Progenitor cell of endocrine pancreas (in vitro differentiated cells): ENCODE measurements at places on chromosomes 5 and 9. TPM values are rescaled to one million over a fixed set of nuclear protein-coding genes. Genes with fewer than 3 reads are reported as not detected.
A peak's percentile ranks its signal among the peaks of the same experiment; 100 is the strongest.

IL5 gene
- not detected in 2 replicates for total RNA-seq

DNA sequence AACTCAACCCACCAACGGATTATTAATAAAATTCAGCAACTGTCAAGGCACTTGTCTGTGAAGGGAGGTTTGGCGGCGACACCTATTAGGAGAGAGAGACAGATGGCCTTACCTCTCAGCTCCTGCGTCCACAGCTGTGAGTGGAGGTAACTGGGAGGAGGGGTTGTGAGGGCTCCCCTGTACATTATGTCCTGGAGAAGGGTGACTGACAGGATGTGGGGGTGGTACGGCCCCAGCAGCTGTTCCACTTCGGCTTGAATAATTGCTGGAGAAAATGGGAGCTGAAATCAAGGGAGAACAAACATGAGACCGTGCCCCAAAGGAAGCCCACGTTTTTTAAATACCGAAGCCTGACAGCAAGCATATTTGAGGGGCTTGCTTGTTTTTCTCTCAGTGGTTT lies 353.5 kb upstream of the RFX3 start:
- peaks cover 11% of the 10 kb centered on the region for H3K4me1 ChIP-seq
- no peak overlapping the region for H3K4me3 ChIP-seq
- peak overlapping the region; percentile 88 for H3K27ac ChIP-seq
- peaks cover 19% of the 10 kb centered on the region for H3K36me3 ChIP-seq
- no peak for DNase-seq

HTR4 gene
- not detected in 2 replicates for total RNA-seq

DNA sequence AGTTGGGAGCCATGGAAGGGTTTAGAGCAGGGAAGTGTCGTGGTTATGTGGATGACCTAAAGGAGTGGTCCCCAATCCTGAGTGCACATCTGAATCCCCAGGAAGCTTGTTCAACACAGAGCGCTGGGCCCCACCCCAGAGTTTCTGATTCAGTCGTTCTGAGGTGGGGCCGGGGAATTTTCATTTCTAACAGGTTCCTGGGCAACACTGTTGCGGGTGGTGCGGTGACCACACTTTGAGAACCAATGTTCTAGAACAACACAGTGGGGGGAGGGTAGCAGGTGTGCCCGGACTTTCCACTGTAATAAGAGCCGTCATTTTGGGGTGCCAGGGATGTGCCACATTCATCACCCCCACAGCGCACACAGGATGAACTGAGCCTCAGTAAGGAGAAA lies 39.3 kb downstream of the DUSP1 start:
- peaks cover 14% of the 10 kb centered on the region for H3K4me1 ChIP-seq
- H3K4me3 ChIP-seq, result no peak overlapping the region
- H3K36me3 ChIP-seq, result no peaks in the 10 kb centered on the region
- H3K27ac ChIP-seq, result no peak overlapping the region
- peaks cover 5% of the 10 kb centered on the region for H3K27me3 ChIP-seq

KIF4B gene
- not detected in 2 replicates for total RNA-seq

DNA sequence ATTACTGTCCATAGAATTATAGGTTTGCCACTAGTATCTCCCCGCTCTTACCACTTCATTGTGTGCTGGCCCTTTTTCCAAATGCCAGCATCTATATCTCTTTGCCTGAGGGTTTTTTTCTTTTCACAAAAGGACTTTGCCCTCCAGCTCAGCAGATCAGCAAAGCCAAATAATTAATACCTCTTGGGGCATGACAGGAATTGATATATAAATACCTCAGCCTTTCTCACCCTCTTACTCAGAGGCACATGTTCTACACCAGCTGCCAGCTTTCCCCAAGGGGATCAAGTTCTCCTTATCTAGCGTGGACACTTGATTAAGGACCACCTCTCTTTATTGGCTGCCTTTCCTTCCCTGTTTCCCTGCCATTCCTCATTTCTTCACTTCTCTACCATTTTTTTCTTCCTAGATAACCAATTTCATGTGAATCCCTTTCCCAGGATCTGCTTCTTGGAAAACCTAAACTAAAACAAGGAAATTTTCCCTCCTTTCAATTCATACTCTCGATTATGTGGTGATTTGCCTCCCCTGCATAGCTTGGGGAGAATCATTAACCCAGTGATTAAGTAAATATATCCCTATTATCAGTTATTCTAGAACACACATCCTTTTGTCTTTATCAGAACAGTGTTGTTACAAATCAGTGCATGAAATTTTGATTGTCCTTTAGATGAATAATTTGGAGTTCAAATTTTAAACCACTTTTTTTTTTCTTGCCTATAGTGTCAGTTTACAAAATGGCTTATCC lies 6.9 kb upstream of the NUDT12 start:
- H3K4me1 ChIP-seq, result peaks cover 16% of the 10 kb centered on the region
- H3K4me3 ChIP-seq, result peak overlapping the region; percentile 2

GRCh38 chr5:175520321-175520720 lies 42.0 kb downstream of the SFXN1 start:
- peaks cover 4% of the 10 kb centered on the region for H3K4me1 ChIP-seq
- no peak for DNase-seq
- peaks cover 47% of the 10 kb centered on the region for H3K36me3 ChIP-seq
- no peaks in the 10 kb centered on the region for H3K27me3 ChIP-seq
- no peak overlapping the region for H3K4me3 ChIP-seq
- H3K27ac ChIP-seq, result no peak overlapping the region

SLC4A9 gene
- total RNA-seq, result 0.31 and 0.58 TPM in 2 replicates

SPINK1 gene
- 3,409 and 3,546 TPM in 2 replicates for total RNA-seq

GRCh38 chr9:35945341-35946018 lies 12.5 kb downstream of the OR2S2 start:
- DNase-seq, result peak; percentile 52
- H3K36me3 ChIP-seq, result no peaks in the 10 kb centered on the region
- H3K27me3 ChIP-seq, result peaks cover 30% of the 10 kb centered on the region

GRCh38 chr5:134103397-134103796 lies 11.1 kb upstream of the TCF7 start:
- no peak overlapping the region for H3K27ac ChIP-seq
- H3K4me3 ChIP-seq, result no peak overlapping the region
- H3K27me3 ChIP-seq, result peaks cover 10% of the 10 kb centered on the region
- no peaks in the 10 kb centered on the region for H3K36me3 ChIP-seq
- DNase-seq, result no peak

- H3K27me3 ChIP-seq, result no peaks in the 10 kb centered on the region
- peaks cover 8% of the 10 kb centered on the region for H3K4me1 ChIP-seq
Observed at GRCh38 chr5:111313017-111313724, 89.0 kb downstream of the CAMK4 start.

TSSK1B gene
- 0.27 and 0.29 TPM in 2 replicates for total RNA-seq

CFAP90 gene
- 2.1 and 2.8 TPM in 2 replicates for total RNA-seq

GRCh38 chr9:87581513-87581912 lies 83.8 kb downstream of the DAPK1 start:
- H3K27me3 ChIP-seq, result no peaks in the 10 kb centered on the region
- peak overlapping the region; percentile 95 for H3K27ac ChIP-seq
- H3K36me3 ChIP-seq, result peaks cover 6% of the 10 kb centered on the region
- DNase-seq, result no peak
- H3K4me1 ChIP-seq, result peaks cover 54% of the 10 kb centered on the region

- no peak overlapping the region for H3K27ac ChIP-seq
- H3K36me3 ChIP-seq, result no peaks in the 10 kb centered on the region
- H3K27me3 ChIP-seq, result peaks cover 18% of the 10 kb centered on the region
- DNase-seq, result no peak
- H3K4me1 ChIP-seq, result no peaks in the 10 kb centered on the region
- H3K4me3 ChIP-seq, result no peak overlapping the region
Observed at GRCh38 chr9:136741883-136742571, 713 bp downstream of the LCN10 start.

DNA sequence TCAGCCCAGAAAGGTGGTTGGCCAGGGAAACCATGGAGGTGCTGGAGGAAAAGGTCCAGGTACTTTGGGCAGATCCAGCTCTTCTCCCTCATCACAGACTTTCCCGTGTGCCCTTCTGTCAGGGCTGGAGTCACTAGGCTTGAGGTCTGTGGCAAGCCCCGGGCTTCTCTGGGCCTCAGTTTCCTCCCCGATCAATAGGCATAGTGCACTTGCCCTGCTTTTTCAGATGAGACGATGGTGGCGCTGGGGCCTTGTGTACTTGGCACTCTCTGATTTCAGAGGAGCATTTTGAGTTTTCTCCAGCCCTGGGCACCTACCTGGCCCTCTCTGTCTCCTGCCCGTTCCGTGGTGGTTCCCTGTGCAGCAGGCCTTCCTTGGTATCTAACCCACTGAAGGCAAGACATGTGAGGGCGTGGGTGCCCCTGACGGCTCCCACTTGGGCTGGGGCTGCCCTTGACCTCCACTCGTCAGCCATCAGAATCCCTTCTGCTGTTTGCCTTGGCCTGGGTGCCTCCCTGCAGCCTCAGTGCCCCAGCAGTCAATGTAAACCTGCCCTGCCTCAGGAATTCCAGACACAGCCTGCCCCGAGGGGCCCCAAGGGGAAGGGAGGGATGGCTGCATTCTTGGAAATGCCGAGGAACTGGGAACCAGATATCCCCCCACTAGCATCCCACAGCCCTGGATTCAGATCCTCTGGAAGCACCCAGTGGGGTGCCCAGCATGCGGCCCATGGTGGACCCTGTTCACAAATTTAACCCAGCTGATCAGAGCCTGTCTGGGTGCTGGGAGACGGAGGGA lies 66.3 kb upstream of the COL5A1 start:
- peak; percentile 7 for DNase-seq
- no peak overlapping the region for H3K27ac ChIP-seq
- no peaks in the 10 kb centered on the region for H3K36me3 ChIP-seq
- no peak overlapping the region for H3K4me3 ChIP-seq

- no peaks in the 10 kb centered on the region for H3K4me1 ChIP-seq
- peaks cover 4% of the 10 kb centered on the region for H3K27me3 ChIP-seq
- no peaks in the 10 kb centered on the region for H3K36me3 ChIP-seq
- H3K27ac ChIP-seq, result peak overlapping the region; percentile 7
- DNase-seq, result no peak
Observed at GRCh38 chr5:5079876-5080275, 60.3 kb upstream of the ADAMTS16 start.

- H3K27ac ChIP-seq, result no peak overlapping the region
- no peak overlapping the region for H3K4me3 ChIP-seq
- H3K36me3 ChIP-seq, result no peaks in the 10 kb centered on the region
- no peak for DNase-seq
Observed at GRCh38 chr5:77298146-77298545, 87.7 kb downstream of the PDE8B start.

GRCh38 chr5:172481011-172481800 lies 26.9 kb upstream of the SH3PXD2B start:
- peaks cover 27% of the 10 kb centered on the region for H3K27me3 ChIP-seq
- H3K36me3 ChIP-seq, result no peaks in the 10 kb centered on the region
- DNase-seq, result no peak
- H3K4me1 ChIP-seq, result no peaks in the 10 kb centered on the region

COL15A1 gene
- total RNA-seq, result not detected in 2 replicates

CYSTM1 gene
- 28.1 and 30.9 TPM in 2 replicates for total RNA-seq

- H3K4me1 ChIP-seq, result peaks cover 20% of the 10 kb centered on the region
- H3K36me3 ChIP-seq, result no peaks in the 10 kb centered on the region
- DNase-seq, result no peak
- H3K27ac ChIP-seq, result no peak overlapping the region
- no peaks in the 10 kb centered on the region for H3K27me3 ChIP-seq
Observed at GRCh38 chr9:134378901-134379338, 52.7 kb downstream of the RXRA start.

DND1 gene
- total RNA-seq, result 3.1 and 4.0 TPM in 2 replicates

- H3K4me1 ChIP-seq, result no peaks in the 10 kb centered on the region
- H3K4me3 ChIP-seq, result no peak overlapping the region
- H3K36me3 ChIP-seq, result no peaks in the 10 kb centered on the region
- H3K27ac ChIP-seq, result no peak overlapping the region
- H3K27me3 ChIP-seq, result no peaks in the 10 kb centered on the region
Observed at GRCh38 chr5:96528826-96529474, 95.9 kb upstream of the PCSK1 start.

GRCh38 chr5:92237896-92238295 lies 854.8 kb upstream of the ARRDC3 start:
- no peak overlapping the region for H3K27ac ChIP-seq
- peaks cover 3% of the 10 kb centered on the region for H3K4me1 ChIP-seq
- H3K4me3 ChIP-seq, result no peak overlapping the region
- no peaks in the 10 kb centered on the region for H3K36me3 ChIP-seq
- no peak for DNase-seq

AQP3 gene
- total RNA-seq, result 6.3 and 6.9 TPM in 2 replicates

DNA sequence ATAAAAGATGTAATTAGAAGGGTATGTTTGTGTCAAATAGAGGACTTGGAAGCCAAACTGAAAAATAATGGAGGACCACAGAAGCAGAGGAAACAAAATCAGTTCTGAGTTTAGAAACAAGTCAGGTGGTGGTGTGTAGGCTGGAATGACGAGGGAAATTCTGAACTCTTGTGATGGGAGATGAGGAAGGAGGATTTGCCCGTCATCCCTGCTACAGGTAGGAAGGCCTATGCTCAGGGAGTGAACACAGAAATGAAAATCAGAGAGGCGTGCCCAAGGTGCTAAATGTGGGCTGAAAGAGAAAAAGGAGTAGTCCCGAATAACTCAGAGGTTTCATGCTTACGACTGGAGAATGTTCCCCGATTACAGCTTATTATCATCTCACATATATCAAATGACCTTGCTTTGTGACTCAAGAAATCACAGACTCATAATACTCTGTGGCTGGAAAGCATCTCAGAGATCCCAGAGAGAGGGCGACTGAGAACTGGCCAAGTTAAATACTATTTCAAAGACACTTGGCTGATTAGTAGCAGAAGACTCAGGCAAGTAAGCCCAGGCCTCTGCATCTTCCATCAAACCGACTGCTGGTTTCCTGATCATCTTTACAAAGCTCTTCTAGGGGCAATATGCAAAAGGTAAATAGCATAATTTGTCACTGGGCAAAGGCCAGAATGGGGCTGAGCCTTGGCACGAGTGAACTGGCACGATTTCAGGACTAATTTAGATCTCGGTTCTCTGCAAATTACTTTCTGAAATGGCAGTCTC lies 126.0 kb downstream of the SUSD1 start:
- H3K36me3 ChIP-seq, result peaks cover 29% of the 10 kb centered on the region
- no peak overlapping the region for H3K4me3 ChIP-seq
- no peak overlapping the region for H3K27ac ChIP-seq
- DNase-seq, result no peak
- H3K27me3 ChIP-seq, result no peaks in the 10 kb centered on the region

PCDHB2 gene
- total RNA-seq, result 75.5 and 80.4 TPM in 2 replicates

DNA sequence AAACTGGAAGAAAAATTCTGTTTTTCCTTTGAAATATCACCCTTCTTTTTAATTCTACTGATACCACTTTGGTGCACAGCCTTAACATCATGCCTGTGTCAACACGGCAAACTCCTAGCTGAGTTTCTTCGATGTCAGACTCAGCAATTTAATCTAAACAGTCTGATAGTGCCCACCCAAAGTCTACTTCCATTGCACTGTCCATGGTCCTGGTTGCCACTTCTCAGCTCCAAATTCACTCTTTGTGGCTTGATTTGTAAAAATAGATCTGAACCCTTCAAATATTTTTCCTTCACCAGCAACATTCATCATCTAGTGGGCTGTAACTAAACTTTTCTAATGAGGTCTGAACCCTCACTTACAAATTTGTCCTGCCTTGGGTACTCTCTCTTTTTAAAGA lies 107.8 kb downstream of the NUDT12 start:
- H3K4me3 ChIP-seq, result no peak overlapping the region
- H3K4me1 ChIP-seq, result no peaks in the 10 kb centered on the region
- no peaks in the 10 kb centered on the region for H3K27me3 ChIP-seq
- DNase-seq, result no peak

ADAMTSL1 gene
- 2.1 and 2.5 TPM in 2 replicates for total RNA-seq
